Mesangial cell (primary cell): ENCODE measurements at places on chromosomes 5 and 9. TPM values are rescaled to one million over a fixed set of nuclear protein-coding genes. Genes with fewer than 3 reads are reported as not detected.

HTR4 gene
- total RNA-seq: not detected in 2 replicates

PTPN3 gene
- 11.4 and 19.0 TPM in 2 replicates for total RNA-seq

SHLD3 gene
- 1.4 and 1.5 TPM in 2 replicates for total RNA-seq

GDNF gene
- under 0.01 TPM in 1 of 2 replicates, not detected in the other for total RNA-seq
